Right atrium auricular region (tissue), 2 donors: ENCODE measurements at places on chromosomes 7 and 10.

DNA sequence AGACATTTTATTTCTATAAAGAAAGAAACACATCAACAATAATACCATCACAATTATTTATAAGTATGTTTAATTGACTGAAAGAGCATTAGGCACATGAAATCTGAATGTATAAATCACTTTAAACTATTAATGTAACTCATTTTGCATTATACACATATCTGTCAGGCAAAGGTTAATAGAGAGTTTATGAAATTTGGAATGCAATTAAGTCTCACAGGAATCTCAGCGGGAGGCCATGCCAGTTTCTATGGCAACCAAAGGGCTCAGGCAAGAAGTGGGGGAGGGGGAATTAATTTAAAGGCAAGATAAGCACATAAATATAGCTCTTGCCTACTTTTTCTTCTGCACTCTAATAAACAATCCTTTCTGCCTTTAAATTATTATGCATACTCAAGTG, 152.6 kb downstream of the SLC16A9 start:
- DNase-seq: no peak

DNA sequence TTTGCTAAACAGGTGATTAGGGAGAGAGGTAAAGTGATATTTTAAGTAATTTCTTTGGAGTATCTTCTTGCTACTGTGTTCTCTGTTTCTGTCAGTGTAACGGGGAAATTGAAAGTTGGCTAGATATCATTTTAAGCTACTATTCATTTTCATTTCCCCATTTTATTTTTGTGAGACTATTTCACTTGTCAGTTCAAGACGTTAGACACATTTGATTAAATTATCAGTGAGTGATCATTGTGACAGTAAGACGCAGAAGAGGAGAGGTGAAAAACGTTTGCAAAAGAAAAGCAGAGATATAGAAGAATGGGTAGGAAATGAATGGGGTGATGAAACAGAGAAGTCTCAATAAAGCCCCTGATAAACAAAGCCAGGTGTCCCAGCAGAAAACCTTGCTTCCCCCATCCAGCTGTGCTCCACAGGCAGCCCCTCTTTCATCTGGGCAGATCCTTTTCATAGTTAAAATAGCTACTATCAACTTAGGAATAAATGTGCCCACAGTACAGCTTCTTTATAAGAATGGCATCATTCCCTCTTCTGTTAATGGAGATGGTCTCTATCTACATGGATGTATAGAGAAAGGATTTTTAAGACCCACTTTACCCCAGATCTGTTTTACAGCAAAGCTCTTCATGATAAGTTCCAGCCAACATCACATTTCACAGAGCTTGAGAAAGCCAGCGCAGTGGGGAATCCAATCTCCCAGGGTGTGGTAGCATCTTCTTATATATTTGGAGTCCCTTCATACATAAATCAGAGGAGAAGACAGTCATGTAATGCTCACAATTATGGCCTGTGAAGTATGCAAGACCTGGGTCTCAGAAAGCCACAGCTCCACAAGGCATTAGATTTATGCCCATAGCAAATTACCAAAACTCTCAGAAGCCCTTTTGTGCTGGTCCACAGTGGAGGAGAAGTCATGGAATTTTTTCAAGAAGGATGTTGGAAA, 138.1 kb upstream of the ITGB1 start:
- no peak for DNase-seq

GRCh38 chr7:156907656-156908055, 14.7 kb upstream of the LMBR1 start:
- no peak for DNase-seq

- peak; percentile 90 for DNase-seq
These were observed 6.7 kb upstream of the CREB5 start for GRCh38 chr7:28405662-28406061.

- DNase-seq: no peak
These were observed 945.9 kb downstream of the GRID1 start for GRCh38 chr10:85420501-85421191.

- no peak for DNase-seq
These were observed 65.8 kb upstream of the PRKAR2B start for GRCh38 chr7:106978425-106979420.

- DNase-seq: no peak
These were observed 4.8 kb downstream of the IDE start for GRCh38 chr10:92569071-92569470.

DNA sequence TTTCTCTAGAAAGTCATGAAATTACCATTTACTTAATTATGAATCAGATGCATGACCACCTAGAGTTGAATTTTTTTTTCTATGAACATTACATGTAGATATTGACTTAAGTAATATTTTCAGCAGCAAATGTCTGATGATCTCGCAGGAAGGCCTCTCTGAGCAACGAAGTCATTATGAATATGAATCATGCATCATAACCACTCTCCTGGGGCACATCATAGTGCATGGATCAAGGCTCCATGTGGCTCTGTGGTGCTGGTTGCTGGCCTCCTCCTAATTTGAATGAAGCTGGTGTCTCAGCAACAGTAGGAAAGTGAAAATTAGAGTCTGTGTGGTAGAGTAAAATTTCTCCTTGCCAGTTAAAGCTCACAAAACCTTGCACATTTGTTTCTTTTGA, 121.4 kb upstream of the INHBA start:
- no peak for DNase-seq

DNA sequence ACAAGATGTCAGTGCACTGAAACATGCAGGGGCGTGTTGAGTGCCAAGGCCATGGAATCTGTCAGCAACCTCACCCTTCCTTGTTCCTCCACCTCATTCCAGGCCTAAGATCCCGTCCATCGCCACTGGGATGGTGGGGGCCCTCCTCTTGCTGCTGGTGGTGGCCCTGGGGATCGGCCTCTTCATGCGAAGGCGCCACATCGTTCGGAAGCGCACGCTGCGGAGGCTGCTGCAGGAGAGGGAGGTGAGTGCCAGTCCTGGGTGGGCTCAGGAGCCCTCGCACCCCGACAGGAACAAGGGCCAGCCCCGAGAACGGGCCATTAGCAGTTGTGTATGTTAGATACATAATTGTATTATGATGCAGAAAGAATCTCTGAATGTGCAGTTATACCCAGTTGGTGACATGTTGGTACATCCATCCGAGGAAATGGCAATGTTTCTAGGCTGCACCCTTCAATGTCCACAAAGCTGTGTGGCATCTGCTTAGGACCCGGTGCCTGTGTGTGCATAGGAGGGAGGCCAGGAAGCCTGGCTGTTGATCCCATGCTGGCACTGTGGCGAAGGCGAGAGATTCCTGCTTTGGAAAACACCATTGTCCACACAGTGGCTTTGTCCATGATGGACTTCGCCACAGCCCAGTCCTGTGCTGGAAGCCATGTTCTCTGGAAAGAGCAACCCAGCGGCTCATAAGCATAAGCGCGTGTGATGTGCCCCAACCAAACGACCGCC, 154.2 kb downstream of the EGFR start:
- no peak for DNase-seq

GRCh38 chr7:37765872-37766525, 82.4 kb upstream of the NME8 start:
- no peak for DNase-seq

GRCh38 chr7:17580856-17581255, 282.4 kb downstream of the AHR start:
- DNase-seq: no peak

GRCh38 chr7:23027261-23027660, 13.3 kb upstream of the HYCC1 start:
- no peak for DNase-seq

DNA sequence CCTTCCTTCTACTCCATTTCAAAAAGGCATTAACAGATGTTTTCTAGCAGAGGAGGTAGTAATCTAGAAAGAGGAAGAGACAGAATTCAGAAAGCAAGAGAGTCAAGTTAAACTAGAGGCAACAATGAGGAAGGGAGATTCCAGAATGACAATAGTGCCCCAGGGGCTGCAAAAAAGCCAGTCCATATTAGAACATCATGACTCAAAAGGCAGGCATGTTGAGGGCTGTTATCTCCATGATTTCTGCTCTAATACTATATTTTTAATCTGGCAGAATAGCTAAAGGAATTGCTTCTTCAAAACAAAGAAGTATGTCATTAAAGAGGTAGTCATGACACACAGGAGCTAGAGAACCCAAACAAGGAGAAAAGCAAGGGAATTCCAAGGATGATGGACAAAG, 599.6 kb downstream of the INHBA start:
- no peak for DNase-seq

DNA sequence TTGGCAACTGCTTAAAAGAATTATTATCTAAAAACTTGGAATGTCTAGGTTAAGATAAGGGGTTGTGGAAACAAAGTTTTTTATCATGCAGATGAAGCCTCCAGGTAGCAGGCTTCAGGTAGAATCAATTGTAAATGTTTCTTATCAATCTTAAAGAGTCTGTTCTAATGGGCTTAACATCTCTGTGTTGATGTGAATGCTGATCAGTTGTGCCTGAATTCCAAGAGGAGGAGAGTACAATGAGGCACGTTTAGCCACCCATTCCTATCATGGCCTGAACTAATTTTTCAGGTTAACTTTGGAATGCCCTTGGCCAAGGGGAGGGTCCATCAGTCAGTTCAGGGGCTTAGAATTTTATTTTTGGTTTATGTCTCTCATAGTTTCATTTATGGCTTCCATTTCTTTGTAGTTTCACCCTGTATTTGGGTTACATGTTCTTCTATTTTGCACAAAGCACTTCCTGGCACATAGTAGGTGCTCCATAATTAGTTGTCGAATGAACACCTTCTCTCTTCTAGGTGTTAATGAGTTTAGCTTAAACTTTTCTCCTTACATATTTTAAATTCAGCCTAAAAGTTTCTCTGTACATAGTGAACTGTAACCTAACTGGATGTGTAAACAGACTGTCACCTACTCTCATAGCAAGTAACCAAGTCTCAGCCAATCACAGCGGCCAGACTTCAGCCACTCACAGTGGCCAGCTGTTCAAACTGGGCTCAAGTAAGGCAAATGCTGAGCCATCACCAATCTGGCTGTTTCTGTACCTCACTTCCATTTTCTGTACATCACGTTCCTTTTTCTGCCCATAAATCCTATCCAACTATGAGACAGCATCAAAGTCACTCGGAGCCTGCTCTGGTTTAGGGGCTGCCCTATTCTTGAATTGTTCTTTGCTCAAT, 34.7 kb downstream of the ALOX5 start:
- no peak for DNase-seq

GRCh38 chr7:77791336-77791735, 6.9 kb downstream of the TMEM60 start:
- no peak for DNase-seq

DNA sequence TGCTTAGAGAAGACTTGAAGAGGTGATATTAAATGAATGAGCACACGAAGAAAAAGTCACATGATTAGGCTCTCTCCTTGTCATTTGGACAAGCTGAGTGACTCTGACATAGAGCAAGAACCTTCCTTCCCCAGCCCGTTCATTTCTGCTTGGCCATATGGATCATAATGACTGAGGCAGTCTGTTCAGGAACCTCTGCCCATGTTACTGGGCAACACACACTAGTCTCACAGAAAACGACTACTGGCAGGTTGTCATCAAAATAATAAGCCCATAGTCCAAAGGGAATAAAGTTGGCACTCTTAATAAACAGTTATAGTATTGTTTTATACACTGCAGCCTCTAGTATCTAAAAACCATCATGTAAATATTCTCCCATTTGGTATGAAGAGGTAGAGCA, 635.0 kb downstream of the REEP3 start:
- DNase-seq: no peak

DNA sequence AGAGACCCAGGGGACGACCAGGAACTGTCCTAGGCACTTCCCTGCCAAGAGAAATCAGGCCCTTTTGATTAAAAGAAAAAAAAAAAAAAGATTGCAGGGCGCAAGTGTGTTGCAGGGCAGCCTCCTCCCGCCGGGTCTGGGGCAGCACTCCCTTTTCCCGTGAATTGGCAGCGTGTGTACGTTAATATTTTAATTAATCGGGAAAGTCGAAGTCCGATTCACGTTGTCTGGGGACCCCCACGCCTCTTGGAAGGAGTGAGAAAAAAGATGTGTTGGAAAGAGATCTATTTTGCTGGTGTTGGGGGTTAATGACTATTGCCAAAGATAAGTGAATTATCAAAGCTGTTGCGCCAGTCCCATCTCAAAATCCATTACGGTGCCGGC, 1.3 kb upstream of the EBF3 start:
- peak; percentile 40 for DNase-seq

DNA sequence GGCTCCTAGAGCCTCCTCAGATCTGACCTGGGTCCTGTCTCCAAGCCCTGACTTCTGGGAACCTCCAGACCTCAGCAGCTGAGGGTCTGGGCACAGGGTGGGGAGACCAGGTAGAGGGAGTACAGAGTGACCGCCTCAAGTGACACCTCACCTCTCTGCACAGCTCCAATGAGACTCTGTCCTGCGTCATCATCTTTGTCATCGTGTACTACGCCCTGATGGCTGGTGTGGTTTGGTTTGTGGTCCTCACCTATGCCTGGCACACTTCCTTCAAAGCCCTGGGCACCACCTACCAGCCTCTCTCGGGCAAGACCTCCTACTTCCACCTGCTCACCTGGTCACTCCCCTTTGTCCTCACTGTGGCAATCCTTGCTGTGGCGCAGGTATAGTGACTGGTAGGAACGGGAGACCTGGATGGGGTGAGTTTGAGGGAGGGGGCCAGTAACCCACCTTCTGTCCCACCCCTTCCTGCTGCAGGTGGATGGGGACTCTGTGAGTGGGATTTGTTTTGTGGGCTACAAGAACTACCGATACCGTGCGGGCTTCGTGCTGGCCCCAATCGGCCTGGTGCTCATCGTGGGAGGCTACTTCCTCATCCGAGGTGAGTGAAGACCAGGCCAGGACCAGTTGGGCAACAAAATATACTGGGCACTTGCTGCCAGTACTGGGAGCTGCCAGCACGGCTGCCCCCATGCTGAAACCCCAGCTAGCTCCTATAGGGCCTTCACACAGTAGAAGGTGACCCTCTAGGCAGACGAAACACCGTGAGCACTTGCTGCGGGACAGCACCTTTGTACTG, 17.8 kb downstream of the SMO start:
- no peak for DNase-seq

GRCh38 chr10:48905311-48905710, 34.3 kb downstream of the LRRC18 start:
- DNase-seq: no peak

- no peak for DNase-seq
These were observed 212.5 kb upstream of the HDAC9 start for GRCh38 chr7:18283045-18283444.
